ENCODE measurements at places on chromosomes 13 and 19.

GRCh38 chr13:75761369-75761768, 125.2 kb downstream of the LMO7 start:
- peaks cover 35% of the 10 kb centered on the region for H3K4me1 ChIP-seq
- H3K4me3 ChIP-seq, result peak overlapping the region; percentile 48
- peak; percentile 13 for DNase-seq
- no peaks in the 10 kb centered on the region for H3K36me3 ChIP-seq
- H3K27ac ChIP-seq, result no peak overlapping the region
- H3K27me3 ChIP-seq, result no peaks in the 10 kb centered on the region

DNA sequence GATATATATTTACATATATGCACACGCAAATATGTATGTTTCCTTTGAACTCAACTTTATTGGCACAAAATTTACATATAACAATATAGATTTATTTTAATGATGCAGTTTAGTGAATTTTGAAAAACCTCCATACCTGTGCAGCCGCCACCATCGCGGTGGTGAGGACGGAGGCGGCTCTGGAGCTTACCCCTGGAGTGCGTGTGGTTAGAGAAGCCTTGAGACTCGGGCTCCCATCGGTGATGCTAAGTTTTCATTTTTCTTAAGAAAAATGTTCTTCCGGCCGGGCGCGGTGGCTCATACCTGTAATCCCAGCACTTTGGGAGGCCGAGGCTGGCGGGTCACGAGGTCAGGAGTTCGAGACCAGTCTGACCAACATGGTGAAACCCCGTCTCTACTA, 31.8 kb downstream of the GJA3 start:
- H3K4me1 ChIP-seq, result peaks cover 8% of the 10 kb centered on the region
- no peaks in the 10 kb centered on the region for H3K36me3 ChIP-seq
- peaks cover 15% of the 10 kb centered on the region for H3K27me3 ChIP-seq
- no peak overlapping the region for H3K27ac ChIP-seq
- DNase-seq, result no peak

GRCh38 chr13:22196777-22197176, 525.9 kb downstream of the FGF9 start:
- no peak overlapping the region for H3K4me3 ChIP-seq
- H3K27me3 ChIP-seq, result no peaks in the 10 kb centered on the region
- DNase-seq, result no peak
- no peak overlapping the region for H3K27ac ChIP-seq
- H3K36me3 ChIP-seq, result no peaks in the 10 kb centered on the region

DNA sequence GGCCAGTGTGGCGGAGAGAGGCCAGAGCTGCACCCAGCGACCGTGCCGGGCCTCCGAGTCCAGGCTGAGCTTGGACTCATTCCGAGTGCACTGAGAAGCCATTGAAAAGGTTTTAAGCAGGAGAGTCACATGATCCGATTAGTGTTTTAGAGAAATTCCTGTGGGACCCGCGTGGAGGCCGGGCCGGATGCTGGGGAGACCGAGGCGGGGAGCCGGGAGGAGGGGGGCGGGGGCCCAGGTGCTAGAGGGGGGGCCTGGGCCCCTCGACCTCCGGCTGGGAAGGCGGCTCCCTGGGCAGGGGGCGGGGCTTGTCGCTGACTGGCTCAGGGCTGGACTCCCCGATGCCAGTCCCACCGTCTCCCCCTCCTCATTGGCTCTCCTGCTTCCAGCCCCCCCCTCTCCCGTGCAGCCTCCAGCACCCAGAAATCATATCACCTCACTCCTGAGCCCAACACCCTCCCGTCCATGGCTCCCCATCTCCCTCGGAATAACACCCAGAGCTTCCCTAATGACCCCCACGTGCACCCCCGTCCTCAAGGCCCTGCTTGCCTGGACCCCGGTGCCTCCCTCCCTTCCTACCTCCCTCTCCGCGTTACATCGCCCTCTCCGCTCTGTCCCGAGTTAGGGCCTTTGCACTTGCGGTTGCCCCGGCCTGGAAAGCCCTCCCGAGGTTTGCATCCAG, 5.2 kb upstream of the ZNF579 start:
- no peaks in the 10 kb centered on the region for H3K27me3 ChIP-seq
- H3K4me1 ChIP-seq, result peaks cover 34% of the 10 kb centered on the region
- no peaks in the 10 kb centered on the region for H3K36me3 ChIP-seq
- H3K27ac ChIP-seq, result no peak overlapping the region
- H3K4me3 ChIP-seq, result peak overlapping the region; percentile 34

- H3K27me3 ChIP-seq, result no peaks in the 10 kb centered on the region
- no peak overlapping the region for H3K4me3 ChIP-seq
- DNase-seq, result peak; percentile 71
- peaks cover 3% of the 10 kb centered on the region for H3K4me1 ChIP-seq
Measured at GRCh38 chr19:47296036-47296435, 13.6 kb upstream of the C5AR1 start.

DNA sequence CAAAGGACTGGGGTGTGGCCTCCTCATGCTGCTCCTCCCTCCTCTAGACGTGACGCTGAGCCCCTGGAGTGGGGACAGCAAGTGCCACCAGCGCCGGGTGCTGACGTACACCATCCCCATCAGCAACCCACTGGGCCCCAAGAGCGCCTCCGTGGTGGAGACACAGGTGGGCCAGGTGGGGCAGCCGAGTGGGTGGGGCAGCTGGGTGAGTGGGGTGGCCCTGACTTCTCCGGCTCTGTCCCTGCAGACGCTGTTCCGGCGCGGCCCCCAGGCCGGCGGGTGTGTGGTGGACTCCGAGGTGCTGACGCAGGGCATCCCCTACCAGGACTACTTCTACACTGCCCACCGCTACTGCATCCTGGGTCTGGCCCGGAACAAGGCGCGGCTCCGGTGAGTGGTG, 11.1 kb upstream of the SCN1B start:
- H3K27ac ChIP-seq, result no peak overlapping the region
- H3K4me1 ChIP-seq, result peaks cover 22% of the 10 kb centered on the region
- H3K27me3 ChIP-seq, result no peaks in the 10 kb centered on the region
- peaks cover 78% of the 10 kb centered on the region for H3K36me3 ChIP-seq

GRCh38 chr19:52665027-52665426, 26.9 kb upstream of the ZNF83 start:
- peaks cover 5% of the 10 kb centered on the region for H3K36me3 ChIP-seq
- no peaks in the 10 kb centered on the region for H3K27me3 ChIP-seq
- H3K4me1 ChIP-seq, result no peaks in the 10 kb centered on the region
- DNase-seq, result no peak
- no peak overlapping the region for H3K4me3 ChIP-seq

DNA sequence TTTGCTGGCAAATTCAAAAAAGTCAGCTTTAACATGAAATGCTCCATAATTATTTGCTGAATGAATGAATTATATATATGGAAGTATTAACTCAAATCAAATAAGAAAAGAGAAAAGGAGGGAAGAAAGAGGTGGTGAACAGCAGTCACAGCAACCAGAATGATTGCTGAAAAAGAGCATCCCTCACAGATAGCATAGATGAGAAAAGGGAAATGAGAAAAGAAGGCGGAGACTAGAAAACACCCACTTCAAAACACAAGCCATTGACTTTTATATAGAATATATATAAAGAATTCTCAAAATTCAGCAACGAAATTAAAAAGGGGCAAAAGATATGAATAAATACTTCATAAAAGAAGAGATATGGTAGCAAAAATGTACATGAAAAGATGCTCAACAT, 75.2 kb downstream of the CAB39L start:
- no peaks in the 10 kb centered on the region for H3K36me3 ChIP-seq
- no peak overlapping the region for H3K4me3 ChIP-seq
- H3K4me1 ChIP-seq, result peaks cover 20% of the 10 kb centered on the region
- H3K27ac ChIP-seq, result no peak overlapping the region
- H3K27me3 ChIP-seq, result no peaks in the 10 kb centered on the region

- H3K4me3 ChIP-seq, result no peak overlapping the region
- DNase-seq, result no peak
- no peaks in the 10 kb centered on the region for H3K4me1 ChIP-seq
- no peaks in the 10 kb centered on the region for H3K27me3 ChIP-seq
- no peaks in the 10 kb centered on the region for H3K36me3 ChIP-seq
Measured at GRCh38 chr13:51665456-51665855, 81.2 kb downstream of the WDFY2 start.

GRCh38 chr19:20367811-20368294, 197.7 kb downstream of the ZNF737 start:
- H3K36me3 ChIP-seq, result no peaks in the 10 kb centered on the region
- DNase-seq, result no peak
- H3K27me3 ChIP-seq, result no peaks in the 10 kb centered on the region
- no peak overlapping the region for H3K27ac ChIP-seq

- H3K27me3 ChIP-seq, result no peaks in the 10 kb centered on the region
- no peaks in the 10 kb centered on the region for H3K4me1 ChIP-seq
- no peaks in the 10 kb centered on the region for H3K36me3 ChIP-seq
Measured at GRCh38 chr13:23754997-23755396, 134.2 kb downstream of the MIPEP start.

GRCh38 chr13:66362485-66362884, 867.7 kb downstream of the PCDH9 start:
- H3K27me3 ChIP-seq, result no peaks in the 10 kb centered on the region
- H3K4me1 ChIP-seq, result no peaks in the 10 kb centered on the region
- no peaks in the 10 kb centered on the region for H3K36me3 ChIP-seq
- no peak overlapping the region for H3K27ac ChIP-seq

DNA sequence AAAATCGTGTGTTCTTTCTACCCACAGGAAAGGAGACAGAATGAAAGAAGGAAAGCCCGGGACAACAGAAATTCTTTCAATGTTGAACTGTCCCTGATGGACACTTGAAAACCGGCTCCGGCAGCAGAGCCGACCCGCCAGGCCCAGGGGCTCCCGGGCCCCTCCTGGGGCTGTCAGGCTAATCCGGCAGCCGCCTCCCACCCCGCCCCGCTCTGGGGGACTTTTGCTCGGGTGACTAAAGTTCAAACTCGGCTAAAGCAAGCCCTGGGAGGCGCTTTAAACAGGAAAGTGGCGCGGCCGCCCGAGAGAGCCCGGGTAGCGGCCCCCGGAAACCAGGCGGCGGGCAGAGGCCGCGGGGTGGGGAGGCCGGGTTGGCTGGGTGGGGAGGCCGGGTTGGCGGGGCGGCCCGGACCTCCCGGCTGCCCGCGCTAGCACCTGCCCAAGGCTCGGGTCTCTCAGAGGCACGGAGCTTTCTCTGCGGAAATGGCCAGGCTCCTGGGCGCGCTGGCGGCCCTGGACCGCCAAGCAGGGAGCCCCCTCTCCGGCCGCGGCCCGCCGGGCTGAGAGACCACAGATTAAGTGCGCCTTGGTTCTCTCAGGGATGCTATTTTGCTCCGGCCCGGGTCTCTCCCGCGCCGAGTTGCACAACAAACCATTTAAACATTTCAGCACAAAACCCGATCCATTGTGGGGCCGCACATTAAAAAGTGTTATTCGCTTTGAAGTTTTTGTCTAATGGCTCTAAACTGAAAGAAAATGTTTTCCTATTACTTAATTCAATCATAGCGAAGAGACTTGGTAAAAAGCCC, 2.6 kb upstream of the GSX1 start:
- H3K4me1 ChIP-seq, result peaks cover 23% of the 10 kb centered on the region
- no peak for DNase-seq
- no peaks in the 10 kb centered on the region for H3K36me3 ChIP-seq
- H3K27me3 ChIP-seq, result peaks cover 45% of the 10 kb centered on the region
- H3K27ac ChIP-seq, result no peak overlapping the region

DNA sequence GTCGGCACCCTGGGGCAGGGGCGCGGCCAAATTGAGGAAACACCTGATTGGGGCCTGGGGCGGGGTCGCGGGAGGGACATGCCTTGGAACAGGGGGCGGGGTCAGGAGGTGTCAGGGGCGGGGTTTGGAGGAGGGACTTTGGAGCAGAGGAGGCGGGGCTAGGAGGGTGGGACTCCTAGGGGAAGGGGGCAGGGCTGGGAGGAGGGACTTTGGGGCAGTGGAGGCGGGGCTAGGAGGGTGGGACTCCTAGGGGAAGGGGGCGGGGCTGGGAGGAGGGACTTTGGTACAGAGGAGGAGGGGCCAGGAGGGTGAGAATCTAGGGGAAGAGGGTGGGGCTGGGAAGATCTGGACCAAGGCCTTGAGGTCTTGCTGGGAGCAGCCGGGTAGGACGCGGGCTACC, 21.9 kb downstream of the GRIN2D start:
- DNase-seq, result peak; percentile 79
- no peaks in the 10 kb centered on the region for H3K27me3 ChIP-seq
- H3K4me3 ChIP-seq, result no peak overlapping the region
- H3K4me1 ChIP-seq, result peaks cover 13% of the 10 kb centered on the region

DNA sequence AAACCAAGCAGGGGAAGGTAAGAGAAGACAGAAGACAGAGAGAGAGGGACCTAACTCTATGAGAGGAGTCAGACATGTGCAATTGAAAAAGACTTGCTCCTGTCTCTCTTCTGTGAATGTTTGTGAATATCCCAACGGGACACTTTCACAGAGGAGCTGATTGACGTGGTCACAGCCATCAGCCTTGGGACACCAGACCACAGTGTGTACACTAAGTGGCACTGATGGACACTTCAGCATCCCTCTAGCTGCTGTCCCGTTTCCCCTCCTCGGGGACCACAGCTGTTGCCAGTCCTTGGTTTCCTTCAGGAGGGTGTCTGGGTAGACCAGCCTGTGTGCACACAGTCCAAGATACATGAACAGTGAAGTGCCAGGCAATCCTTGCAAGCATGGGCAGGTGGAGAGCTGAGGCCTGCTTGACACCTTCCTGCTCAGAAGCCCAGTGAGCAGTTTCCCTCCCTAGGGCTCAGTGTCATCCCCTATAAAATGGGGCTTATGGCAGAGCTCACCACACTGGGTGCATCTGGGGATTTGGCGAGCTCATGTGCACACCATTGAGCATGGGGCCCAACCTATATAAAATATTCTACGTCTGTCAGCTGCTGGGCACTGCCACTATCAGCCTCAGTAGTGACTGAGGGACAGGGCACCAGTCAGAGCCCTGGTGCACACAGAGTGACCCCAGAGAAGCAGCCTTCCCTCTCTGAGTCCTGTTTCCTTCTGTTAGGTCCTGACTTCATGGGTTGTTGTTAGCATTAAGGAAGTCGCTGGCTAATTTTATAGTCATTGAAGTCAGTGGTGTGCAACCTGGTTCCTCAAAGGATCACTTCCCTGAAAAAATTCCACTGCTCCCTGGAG, 4.3 kb upstream of the USF2 start:
- H3K4me1 ChIP-seq, result peaks cover 16% of the 10 kb centered on the region
- H3K4me3 ChIP-seq, result no peak overlapping the region
- no peaks in the 10 kb centered on the region for H3K27me3 ChIP-seq

DNA sequence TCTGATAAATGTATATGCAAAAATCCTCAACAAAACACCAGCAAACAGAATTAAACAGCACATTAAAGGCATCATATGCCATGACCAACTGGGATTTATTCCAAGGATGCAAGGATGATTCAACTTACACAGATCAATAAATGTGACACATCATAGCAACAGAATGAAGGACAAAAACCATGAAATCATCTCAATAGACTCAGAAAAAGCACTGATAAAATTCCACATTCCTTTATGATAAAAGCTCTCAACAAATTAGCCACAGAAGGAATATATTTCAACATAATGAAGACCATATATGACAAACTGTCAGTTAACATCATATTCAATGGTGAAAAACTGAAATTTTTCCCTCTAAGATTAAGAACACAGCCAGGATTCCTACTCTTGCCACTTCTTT, 691.6 kb downstream of the DIAPH3 start:
- no peak overlapping the region for H3K27ac ChIP-seq
- DNase-seq, result no peak
- no peaks in the 10 kb centered on the region for H3K4me1 ChIP-seq
- no peak overlapping the region for H3K4me3 ChIP-seq
